T follicular helper cell (primary cell): ENCODE measurements at places on chromosomes 16 and 17.

DNA sequence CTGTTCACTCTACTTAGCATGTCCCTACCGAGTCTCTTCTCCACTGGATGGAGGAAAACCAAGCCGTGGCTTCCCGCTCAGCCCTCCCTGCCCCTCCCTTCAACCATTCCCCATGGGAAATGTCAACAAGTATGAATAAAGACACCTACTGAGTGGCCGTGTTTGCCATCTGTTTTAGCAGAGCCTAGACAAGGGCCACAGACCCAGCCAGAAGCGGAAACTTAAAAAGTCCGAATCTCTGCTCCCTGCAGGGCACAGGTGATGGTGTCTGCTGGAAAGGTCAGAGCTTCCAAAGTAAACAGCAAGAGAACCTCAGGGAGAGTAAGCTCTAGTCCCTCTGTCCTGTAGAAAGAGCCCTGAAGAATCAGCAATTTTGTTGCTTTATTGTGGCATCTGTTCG lies 2.8 kb upstream of the LPCAT2 start:
- DNase-seq: no peak

DNA sequence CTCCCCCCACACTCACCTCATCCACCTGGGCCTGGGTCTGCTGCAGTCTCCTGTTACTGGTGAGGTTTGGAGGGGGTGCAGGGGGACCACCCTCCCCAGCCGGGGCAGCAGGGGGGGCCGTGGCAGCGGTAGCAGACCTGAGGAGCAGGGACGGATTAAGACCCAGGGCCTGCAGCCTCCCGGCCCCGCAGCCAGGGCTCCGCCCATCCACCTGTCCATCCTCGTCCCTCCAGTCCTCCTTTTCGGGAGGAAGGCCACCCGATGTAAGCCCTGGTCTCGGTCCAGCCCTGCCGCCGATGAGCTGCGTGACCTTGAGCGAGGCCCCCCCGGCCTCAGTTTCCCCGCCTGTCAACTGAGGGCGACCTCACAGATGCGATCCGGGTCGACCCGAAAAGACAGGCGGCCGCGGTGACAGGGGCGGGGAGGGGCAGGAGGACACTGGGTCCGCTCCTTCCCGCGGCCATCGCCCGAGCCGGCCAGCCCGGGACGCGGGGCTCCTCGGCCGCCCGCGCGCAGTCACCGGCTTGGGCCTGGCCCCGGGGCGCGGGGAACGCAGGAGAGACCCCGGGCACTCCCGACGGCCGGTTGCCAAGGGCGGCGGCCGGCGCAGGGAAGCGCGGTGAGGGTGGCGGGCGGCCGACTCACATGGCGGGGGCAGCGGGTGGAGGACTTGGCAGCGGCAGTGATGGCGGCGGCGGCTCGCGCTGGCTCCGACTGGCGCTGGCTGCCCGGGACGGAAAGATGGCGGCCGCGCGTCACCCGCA lies at the start of gene VAMP2:
Gene VAMP2, minus strand, starts transcription at position 716 of the 764 bp plus-strand sequence. Its CDS starts 69 bp downstream, at position 647.
- peak; percentile 81 for DNase-seq

- no peak for DNase-seq
Observed at GRCh38 chr16:72785171-72785570, 262.8 kb downstream of the ZFHX3 start.

GRCh38 chr17:79405823-79406222 lies 205.0 kb downstream of the RBFOX3 start:
- no peak for DNase-seq

- peak; percentile 15 for DNase-seq
Observed at GRCh38 chr17:4043862-4044261, 79.6 kb upstream of the ATP2A3 start.

DNA sequence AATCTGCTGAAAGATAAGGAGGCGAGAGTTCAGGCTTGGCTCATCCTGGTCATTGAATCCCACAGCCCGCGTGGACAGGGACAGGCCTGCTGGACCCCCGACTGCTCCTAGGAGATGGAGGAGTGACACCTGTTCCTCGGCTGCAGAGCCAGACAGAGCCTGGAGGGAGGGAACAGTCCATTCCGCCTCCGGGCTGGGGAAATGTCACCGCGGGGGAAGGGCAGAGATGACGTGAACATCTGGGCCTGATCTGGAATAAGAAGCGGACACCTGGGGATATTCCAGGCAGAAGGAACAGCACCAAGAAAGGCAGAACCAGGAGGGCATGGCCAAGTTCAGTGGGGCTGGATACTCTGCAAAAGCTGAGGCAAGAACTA lies 1.5 kb downstream of the ZNF747 start:
- DNase-seq: no peak
